ENCODE measurements at places on chromosomes 1 and 21.

GRCh38 chr1:119288751-119289150 lies 79.8 kb upstream of the HAO2 start:
- DNase-seq: no peak

DNA sequence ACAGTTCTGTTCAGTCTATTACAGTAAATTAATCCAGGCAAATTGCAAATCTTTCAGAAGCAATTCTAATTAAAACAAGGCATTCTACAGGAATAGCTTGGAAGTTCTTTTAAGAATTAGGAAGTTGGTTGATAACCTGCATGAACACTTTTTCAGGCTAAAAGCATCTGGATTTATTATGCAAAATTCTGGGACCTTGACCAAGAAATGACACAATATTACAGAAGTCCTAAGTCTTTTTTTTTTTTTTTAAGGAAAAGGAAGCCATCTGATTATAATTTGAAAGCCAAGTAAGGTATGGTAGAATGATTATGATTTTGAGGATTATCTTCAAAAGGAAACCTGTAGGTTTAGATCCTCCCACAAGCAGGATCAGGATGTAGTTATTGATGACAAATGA lies 74.7 kb upstream of the KCNK2 start:
- no peak for DNase-seq

GRCh38 chr1:154236855-154237254 lies 16.1 kb downstream of the UBAP2L start:
- no peak for DNase-seq

DNA sequence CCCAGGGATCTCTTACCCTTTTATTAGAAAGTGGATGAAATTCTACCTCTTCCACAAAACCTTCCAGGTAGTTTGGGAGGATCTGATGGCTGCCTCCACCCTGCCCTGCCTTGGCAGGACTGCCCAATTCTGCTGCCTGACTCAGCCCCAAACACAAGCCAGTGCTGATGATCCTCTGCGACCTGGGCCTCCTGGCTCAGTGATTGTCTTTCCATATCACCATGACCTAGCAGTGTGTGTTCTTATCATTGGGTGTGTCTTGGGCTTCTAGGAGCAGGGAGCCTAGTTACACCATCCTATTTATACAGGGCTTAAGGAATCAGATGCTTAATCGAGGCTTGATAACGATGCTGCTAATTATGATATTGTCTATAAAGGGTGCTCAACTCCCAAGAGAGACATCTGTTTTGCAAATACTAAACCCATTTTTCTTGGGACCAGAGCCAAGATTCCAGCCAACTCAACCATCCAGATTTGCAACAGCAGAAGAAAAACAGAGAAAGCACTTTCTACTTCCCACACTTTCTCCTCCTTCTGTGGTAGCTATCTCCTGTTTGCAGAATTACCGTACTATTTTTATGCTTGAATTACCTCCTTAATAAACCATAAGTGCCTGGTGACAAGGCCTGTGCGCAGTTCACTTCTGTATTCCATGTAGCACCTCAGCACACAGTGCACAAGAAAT lies 36.5 kb upstream of the KIF21B start:
- DNase-seq: no peak

DNA sequence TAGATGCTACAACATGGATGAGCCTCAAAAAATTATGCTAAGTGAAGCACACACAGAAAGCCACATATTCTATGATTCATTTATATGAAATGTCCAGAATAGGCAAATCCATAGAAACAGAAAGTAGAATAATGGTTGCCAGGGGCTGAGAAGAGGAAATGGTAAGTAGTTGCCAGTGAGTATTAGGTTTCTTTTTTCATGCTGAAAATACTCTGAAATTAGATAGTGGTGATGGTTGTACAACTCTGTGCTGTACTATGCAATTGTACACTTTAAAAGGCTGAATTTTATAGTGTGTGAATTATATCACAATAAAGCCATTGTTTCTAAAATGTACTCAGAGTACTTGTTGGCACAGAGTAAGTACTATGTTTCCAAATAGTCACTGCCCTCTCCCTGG lies 15.5 kb upstream of the GFI1 start:
- no peak for DNase-seq

- no peak for DNase-seq
These were observed 84.5 kb downstream of the PSMG1 start for GRCh38 chr21:39098696-39099200.

GRCh38 chr1:31843506-31843905 lies 27.7 kb upstream of the SPOCD1 start:
- no peak for DNase-seq

- DNase-seq: peak; percentile 96
These were observed at the start of gene CGN for GRCh38 chr1:151510957-151511635. TSS of gene CGN (plus strand) at chr1:151511387. CDS start at chr1:151518520, 7,133 bp downstream.

- no peak for DNase-seq
These were observed 17.7 kb upstream of the C8B start for GRCh38 chr1:56983484-56983883.

- no peak for DNase-seq
These were observed 65.2 kb upstream of the SGIP1 start for GRCh38 chr1:66468722-66469121.

Measured in NCI-H1105 (cell line).